ENCODE measurements at places on chromosomes 2 and 18.

DNA sequence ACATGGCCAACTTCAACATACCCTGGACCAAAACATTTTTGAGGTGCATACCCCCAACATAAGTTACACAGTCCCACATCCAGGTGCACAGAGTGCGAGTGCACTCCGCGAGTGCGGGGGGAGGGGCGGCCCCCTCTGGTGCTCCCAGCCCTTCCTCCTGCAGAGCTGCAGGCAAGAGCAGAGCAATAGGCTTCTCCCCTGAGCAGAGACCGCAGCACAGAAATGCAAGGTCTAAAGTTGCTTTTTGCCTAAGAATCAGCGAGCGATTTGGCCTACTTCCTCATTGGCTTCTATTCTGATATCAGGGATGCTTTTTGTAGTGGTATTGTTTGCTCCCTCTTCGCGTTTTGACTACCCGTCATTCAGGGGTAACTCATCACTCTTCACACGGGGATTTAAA lies 40.6 kb downstream of the BOLA3 start:
- no peak for DNase-seq

DNA sequence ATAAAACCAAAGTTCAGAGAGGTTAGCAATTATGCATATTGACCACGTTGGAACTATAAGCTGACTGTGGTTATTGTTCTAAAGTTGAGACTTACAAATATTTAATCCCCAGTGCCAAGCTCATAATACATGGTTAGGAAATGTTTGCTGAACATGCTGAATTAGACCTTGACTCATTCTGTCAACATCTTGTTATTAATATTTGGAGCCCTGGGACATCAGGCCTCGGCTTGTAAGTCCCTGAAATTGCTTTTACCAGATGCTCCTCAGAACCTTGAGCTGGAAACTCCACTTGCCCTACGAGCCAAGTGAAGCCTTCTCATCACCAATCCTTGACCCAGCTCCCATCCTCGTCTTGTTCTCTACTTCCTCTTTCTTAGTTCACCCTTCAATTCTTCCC lies 21.2 kb downstream of the DYNAP start:
- no peak for DNase-seq

DNA sequence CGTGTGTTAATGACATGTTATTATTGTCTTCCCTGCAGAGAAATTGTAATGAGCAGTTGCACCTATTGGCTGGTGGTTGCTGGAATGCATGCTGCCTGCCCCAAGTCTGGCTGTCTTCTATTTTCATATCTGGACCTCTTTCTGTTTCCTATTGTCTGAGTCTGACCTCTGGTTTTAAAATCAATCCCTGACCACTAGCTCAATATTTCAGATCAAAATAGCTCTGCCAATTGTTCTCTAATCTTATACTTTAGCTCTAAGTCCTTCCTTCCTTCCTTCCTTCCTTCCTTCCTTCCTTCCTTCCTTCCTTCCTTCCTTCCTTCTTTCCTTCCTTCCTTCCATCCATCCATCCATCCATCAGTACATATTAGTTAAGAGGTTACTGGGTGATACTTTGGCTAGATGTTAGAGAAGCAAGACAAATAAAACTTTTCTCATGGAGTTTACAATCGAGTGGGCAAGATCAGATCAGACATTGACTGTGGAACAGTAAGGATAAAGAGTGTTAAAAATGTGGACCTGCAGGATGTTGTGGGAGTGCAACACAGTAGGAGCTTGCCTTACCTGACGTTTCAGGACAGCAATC lies 417.1 kb downstream of the SOCS6 start:
- DNase-seq = no peak

DNA sequence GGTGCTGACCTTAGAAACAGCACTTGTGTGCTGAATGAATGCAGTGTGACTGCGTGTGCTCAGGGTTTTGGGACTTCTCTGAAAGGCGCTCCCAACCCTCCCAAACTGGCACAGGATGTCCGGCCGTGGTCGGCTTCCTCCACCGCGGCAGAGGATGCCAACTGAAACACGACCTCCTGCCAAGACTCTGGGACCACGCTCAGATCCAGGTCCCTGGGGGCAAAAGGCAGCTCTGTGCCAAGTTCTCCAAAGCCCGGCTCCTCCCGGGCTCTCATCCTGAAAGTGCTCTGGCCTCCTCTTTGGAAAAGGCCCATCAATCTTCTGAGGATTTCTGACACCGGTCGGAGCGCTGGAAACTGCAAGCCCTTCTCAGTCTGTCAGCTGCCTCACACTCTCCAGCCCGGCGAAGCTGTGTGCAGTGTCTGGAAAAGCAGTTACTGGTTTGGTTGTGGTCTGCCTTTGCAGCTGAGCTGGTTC lies 32.3 kb upstream of the ZBTB7C start:
- no peak for DNase-seq

GRCh38 chr18:35127201-35127600 lies 86.0 kb downstream of the MAPRE2 start:
- DNase-seq = peak; percentile 10

DNA sequence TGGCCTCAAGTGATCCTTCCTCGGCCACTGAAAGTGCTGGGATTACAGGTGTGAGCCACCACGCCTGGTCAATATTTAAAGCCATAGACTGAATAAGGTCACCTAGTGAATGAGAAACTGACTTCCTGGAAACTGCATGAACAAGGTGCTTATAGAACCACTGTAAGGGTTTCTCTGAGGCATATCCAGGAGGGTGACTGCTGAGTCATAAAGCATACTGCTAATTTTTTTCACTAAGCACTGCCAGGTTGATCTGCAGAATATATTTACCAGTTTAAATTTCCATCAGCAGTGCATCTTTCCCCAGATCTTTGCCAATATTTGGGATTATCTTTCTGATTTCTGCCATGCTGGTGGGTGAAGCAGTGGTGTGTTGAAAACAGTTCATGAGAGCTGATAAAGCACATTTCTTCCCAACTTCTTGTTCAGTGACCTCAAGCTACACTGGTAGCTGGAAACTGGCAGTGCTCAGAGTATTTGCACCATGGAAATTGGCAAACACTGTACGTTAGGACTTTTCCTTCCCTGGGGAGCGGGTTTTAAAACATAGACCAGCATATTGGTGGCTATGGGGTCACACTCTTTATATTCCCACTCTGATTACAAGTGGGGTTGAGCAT lies 4.2 kb upstream of the CLIP4 start:
- DNase-seq = peak; percentile 8

- DNase-seq = no peak
Observed at GRCh38 chr2:178320011-178320585, 125.8 kb downstream of the OSBPL6 start.

Data from activated T-cell treated with anti-CD3 and anti-CD28 coated beads, Interleukin-2, amount 50 U/mL, for 72 hours (primary cell).